ENCODE measurements at places on chromosomes 13 and 19.
A peak's percentile ranks its signal among the peaks of the same experiment; 100 is the strongest.

DNA sequence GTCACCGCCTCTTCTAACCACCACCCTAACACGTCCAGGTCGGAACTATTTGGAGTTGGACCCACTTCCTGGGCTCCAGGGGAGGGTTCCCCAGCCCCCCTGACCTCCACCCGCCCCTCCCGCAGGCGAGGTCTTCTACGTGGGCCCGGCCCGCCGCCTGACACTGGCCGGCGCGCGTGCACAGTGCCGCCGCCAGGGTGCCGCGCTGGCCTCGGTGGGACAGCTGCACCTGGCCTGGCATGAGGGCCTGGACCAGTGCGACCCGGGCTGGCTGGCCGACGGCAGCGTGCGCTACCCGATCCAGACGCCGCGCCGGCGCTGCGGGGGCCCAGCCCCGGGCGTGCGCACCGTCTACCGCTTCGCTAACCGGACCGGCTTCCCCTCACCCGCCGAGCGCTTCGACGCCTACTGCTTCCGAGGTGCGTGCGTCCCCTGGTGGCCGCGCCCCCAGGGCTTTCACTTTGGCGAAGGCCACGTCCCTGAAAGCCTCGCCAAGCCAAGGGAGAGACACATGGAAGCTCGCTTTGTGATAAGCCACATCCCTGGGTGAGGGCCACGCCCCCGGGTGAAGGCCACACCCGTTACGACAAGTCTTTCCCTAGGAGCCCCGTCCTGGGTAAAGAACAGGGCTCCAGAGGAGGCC is 13.2 kb downstream of the NCAN start:
- peak; percentile 75 for DNase-seq

DNA sequence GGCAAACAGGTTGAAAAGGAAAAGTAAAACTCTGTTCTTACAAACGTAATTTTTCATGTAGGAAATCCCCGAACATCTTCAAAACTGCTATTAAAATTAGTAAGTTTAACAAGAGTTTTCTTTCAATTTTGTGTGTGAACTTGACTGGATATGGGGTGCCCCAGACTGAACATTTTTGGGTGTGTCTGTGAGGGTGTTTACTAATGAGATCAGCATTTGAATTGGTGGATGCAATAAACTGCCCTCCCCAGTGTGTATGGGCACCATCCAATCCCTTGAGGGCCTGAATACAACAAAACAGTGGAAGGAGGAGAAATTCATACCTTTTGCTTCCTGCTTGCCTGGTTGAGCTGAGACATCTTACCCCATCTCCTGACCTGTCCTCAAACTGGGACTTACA is 11.8 kb downstream of the HAUS8 start:
- no peak for DNase-seq

GRCh38 chr13:35947315-35947714 is 183.9 kb downstream of the DCLK1 start:
- DNase-seq, result no peak

DNA sequence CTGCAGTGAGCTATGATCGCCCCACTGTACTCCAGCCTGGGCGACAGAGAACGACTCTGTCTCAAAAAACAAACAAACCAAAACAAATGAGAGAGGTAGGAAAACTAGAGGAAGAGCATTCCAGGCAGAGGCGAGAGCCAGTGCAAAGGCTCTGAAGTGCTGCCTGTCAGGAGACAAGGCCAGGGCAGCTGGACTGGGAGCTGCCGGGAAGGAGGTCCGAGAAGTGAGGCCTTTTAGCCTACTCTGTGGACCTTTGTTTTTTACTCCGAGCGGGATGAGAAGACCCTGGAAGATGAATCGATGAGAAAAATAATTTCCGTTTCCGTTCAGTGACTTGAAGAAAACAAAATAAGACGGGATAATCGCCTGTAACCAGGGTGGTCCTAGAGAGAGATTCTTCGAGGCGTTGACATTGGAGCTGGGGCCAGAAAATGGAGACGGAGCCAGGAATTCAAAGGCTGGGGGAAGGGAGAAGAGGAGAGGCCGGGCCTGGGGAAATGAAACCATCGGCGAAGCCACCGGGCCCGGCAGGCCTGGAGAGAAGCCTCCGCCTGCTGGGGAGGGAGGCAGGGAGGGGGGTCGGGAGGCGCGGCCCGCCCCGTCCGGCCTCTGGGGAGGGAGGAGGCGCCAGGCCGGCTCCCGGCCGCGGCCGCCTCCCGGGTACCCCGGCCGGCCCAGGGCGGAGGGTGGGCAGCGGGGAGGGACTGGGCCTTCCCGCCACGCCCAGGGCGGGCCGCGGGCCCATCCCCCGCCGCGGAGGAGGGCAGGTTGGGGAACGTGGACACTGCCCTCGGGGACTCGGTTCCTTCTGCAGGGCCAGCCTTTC is 7.8 kb upstream of the SERTAD1 start:
- DNase-seq, result peak; percentile 91

DNA sequence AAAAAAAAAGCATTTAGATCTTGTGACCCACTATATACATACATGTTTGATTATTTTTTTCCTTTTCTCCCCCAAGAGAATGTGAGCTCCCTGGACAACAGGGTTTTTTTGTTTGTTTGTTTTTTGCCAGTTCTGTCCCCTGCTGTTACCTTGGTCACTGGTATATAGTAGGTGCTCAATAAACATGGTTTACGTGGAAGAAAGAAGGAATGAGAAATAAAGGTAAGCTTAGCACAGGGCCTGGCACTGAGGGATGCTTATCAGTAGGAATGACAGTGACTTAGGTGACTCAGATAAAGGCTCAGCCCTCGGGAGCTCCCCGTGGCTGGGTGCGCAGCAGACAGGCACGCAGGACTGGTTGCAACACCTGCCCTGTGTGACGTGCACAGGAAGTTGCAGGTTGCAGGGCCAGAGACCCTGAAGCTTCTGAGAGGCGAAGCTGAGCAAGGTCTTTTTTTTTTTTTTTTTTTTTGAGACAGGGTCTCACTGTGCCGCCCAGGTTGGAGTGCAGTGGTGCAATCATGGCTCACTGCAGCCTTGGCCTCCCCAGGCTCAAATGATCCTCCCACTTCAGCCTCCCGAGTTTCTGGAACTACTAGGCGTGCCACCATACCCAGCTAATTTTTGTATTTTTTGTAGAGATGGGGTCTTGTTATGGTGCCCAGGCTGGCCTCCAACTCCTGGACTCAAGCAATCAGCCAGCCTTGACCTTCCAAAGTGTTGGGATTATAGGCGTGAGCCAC is 10.3 kb upstream of the PAK4 start:
- DNase-seq, result no peak

- no peak for DNase-seq
Measured at GRCh38 chr13:45658586-45659235, 43.2 kb upstream of the ERICH6B start.

GRCh38 chr13:105255472-105255871 is 1280.0 kb downstream of the EFNB2 start:
- no peak for DNase-seq

DNA sequence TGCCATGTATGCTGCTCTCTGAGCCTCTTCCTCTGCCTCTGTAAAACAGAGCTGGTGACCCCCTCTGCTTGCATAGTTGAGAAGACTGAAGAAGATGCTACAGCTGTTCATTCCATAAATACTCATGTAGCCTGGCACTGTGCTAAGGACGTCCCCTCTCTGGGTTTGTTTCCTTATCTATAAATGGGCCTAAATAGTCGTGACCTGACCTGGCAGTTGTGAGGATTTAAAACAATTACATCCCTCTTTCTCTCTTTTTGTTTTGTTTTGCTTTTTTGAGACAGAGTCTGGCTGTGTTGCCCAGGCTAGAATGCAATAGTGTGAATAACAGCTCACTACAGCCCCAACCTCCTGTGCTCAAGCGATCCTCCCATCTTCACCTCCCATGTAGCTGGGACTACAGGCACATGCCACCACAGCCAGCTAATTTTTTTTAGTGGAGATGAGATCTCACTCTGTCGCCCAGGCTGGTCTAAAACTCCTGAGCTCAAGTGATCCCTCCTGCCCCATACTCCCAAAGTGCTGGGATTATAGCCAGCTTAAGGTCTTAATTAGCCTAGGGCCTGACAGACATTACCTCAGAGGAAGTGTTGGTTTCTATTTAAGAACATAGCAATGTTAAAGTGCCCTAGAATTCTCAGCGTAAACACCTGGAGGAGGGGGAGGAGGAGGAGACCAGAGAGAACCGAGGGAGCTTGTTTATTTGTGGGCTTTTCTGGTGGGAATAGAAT is 4.6 kb downstream of the WDR62 start:
- DNase-seq, result no peak

DNA sequence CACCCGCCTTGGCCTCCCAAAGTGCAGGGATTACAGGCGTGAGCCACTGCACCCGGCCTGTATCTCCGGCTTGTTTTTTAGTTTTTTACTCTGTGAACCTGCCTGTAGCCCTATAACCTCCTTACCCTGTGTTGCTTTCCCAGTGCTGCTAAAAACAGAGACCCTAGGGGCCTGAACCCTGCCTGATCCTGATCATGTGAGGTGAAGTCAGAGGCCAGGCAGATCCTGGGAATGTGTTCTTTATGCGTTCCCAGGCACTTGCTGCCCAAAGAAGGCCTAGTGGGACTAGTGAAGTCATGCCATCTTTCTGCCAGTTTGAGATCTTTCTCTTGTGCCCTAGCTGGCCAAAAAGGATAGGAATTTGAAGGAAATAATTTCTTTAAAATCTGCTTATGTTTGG is 4.6 kb downstream of the UBA2 start:
- DNase-seq, result peak; percentile 10

Data from stomach (tissue), 19 donors.